DMS153 (cell line): ENCODE measurements at places on chromosomes 3 and 15.

DNA sequence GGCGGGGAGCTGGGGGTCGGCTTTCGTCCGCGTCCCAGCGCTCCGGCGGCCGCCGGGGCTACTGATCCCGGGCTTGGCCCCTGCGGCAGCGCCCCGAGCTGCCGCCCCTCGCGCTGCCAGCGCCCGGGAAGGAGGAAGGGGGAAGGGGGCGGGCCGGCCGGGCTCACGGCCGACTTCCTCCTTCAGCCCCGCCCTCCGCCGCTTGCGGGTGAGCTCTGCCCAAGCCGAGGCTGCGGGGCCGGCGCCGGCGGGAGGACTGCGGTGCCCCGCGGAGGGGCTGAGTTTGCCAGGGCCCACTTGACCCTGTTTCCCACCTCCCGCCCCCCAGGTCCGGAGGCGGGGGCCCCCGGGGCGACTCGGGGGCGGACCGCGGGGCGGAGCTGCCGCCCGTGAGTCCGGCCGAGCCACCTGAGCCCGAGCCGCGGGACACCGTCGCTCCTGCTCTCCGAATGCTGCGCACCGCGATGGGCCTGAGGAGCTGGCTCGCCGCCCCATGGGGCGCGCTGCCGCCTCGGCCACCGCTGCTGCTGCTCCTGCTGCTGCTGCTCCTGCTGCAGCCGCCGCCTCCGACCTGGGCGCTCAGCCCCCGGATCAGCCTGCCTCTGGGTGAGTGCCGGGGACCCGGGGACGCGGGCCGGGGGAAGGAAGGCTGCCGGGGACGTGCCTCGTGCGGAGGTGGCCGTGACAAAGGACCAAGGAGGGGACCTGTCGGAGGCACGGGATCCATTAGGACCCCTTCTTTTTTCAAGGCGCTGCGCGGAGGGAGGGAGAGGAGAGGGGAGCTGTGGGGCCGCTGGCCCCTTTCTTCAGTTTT lies at the start of gene SEMA4B:
Gene SEMA4B (plus strand): TSS at position 201 of the 814 bp plus-strand sequence. CDS start 249 bp downstream, at position 450.
- DNase-seq: no peak

DNA sequence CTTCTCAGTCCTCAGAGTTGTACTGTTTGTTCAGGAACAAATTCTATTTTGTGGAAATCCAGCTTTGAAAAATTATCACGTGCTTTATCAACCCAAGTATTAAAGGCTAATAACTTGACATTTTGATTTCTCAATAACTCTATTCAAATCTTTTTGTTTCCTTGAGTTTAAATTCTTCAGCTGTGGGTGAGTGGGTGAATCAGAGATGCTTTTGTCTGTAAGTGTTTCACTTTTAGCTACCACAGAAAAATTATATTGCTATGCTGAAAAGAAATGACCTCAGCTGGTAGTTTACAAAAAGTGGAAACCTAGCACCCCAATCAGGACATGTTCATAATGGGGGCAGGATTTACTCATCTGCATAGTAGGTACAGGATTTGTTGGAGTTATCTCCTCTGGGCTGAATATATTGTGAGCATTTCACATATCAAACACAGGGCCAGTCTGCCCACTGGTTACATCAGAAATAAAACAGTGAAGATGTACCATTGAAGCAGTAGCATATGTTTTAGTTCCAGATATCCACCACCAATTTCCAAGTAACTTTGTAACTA lies 30.5 kb downstream of the MINDY4B start:
- DNase-seq: no peak

DNA sequence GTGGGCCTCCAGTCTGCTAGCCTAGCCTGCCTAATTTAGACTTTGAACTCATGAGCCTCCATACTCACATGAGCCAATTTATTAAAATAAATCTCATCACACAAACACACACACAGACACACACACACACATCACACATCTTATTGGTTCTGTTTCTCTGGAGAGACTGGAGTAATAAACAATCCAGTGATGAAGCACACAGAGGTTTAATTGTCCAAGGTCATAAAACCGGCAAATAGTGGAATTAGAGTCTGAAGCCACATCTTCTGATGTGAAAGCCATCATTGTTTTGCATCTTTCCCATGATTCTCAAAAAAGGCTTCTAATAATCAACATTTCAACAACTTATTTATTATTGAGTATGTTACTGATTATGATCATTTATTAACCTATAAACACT lies 249.4 kb upstream of the KCNH8 start:
- DNase-seq: no peak

- no peak for DNase-seq
Observed at GRCh38 chr3:152123457-152123856, 145.3 kb upstream of the MBNL1 start.

DNA sequence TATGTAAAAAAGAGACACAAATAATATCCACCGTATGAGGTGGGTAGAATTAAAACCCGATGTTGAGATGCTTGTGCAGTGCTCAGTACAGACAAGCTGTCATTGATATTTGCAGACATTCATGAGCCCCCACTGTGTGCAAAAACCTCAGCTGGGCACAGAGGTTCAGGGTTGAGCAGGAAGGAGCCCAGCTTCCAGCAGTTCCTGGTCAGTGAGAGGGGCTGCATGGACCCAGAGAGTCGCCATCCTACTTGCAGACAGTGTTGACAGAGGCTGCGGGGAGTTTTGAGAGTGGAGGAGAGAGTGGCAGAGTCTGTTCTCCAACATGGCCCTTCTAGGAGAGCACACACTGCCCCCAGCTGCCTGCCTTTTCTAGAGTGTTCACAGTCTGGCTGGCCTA lies 6.1 kb upstream of the LTF start:
- DNase-seq: no peak

DNA sequence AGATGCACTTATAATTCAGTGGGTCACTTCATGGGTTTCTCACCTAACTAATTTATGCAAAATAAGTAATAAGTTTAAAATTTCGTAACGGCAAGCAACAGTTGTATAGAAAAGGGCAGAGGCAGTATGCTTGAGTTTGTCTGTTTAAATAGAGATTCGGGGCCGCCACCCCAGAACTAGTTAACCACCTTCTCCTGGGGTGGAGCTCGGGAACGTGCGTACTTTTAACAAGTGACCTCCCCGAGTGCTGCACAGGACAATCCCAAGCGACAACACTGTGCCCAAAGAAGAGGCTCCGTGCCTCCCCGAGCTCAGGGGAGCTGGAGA lies 439 bp downstream of the SSR3 start:
- DNase-seq: no peak

GRCh38 chr15:60397772-60398445 lies at the start of gene ANXA2:
ANXA2 (minus strand) TSS chr15:60397986; CDS start chr15:60386075, 11,911 bp downstream.
- no peak for DNase-seq

DNA sequence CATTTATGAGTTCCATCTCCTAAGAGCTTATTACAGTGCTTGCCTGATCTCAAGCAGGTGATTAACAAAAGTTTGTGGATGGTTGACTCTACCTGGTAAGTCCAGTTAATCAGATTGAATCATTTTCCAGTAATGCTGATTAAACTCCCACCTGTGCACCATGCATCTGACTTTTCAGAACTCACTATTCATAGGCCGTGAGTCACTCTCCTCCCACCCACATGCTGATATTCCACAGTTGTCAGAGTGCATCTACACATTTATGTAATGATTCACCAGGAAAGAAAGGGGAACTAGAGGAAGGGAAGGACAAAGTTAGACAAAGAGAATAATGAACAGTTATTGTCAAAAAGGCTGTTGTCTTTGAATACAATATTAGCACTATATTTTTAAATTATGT lies 106.2 kb upstream of the UBE3A start:
- DNase-seq: no peak

DNA sequence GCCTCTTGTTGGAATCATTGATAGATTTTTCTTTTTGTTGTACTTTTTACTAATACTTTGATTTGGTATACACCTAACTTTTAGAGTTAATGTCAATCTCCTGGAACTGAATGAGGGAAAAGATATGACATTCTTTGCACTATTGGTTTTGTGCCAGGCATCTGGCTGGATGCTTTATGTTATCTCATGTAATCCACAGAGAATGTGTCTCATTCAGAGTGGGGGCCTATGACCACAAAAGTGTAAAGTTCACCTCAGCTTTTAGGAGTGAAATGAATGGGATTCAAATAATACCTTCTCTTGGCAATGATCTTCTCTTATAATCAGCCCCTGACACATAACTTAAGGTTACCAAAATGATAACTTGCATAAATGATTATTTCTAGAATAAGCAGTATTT lies 329.1 kb upstream of the ROPN1 start:
- no peak for DNase-seq

- no peak for DNase-seq
Observed at GRCh38 chr15:40336744-40337122, 4.0 kb downstream of the CCDC9B start.
